ENCODE measurements at places on chromosomes 5 and 9. TPM values are rescaled to one million over a fixed set of nuclear protein-coding genes. Genes with fewer than 3 reads are reported as not detected.

The DBH gene
- total RNA-seq, result not detected

GRCh38 chr9:128634651-128635262 lies 21.9 kb downstream of the DYNC2I2 start:
- DNase-seq, result no peak

DNA sequence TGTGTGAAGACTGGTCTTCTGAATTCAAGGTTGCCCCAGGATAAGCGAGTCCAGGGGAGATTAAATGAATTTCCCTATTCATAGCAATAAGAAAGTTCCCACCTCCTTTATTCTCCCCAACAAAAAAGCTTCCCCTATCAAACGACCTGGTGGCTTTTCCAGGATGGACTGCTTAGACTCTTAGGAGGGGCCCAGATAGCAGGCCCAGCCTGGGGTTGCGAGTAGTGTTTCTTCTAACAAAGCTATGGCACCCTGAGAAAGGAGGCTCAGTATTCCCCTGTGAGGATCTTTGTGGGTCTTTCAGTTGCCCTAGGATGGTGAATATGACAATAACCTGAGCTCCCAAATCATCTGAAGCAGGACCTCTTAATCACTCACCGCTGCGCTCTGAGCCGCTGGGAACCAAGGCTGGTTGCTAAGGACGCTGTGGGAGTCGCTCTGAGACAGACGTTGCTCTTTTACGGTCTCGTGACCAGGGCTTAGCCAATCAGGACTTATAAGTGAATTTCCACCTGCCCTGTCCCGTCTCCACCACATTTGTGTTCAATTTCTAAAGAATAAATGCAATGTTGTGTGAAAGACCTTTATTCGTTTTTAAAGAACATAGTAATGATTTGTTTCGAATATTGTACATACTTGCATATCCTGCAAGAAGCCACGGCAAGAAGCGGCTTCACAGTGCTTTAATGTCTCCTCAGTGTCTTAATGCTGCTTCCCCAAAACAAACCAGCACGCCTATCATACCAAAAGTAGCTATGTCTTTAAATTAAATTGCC lies at the start of gene TMEM232:
TSS of gene TMEM232 (minus strand) at position 423 of the 776 bp plus-strand sequence. CDS start 59,319 bp downstream, outside the sequence.
- DNase-seq, result no peak

DNA sequence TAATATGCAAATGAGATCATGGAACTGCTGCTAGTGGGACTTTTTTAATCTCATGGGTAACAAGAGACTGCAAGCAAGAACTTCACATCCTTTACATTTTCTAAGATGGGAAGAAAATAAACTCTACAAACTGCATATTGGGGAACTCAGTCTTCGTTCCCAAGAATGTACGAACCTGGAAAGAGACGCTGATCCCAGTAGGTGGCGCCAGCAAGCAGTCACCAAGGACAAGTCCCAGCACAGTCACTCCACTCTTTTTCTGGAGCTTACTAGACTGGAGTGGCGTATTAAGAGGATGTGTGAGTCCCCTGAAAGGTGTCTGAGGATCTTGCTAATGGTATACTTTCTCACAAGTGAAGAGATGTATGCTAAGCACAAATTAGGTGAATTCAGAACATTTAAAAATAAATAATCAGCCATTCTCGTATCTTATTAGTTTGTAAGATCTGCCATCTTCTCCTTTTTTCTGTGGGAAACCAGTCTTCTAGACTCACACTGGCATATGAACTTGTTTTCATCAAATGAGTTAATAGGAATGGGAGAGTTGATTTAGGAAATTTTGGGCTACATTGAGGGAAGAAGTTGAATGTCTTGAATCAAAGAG lies 16.0 kb upstream of the PUM3 start:
- DNase-seq, result peak; percentile 48

DNA sequence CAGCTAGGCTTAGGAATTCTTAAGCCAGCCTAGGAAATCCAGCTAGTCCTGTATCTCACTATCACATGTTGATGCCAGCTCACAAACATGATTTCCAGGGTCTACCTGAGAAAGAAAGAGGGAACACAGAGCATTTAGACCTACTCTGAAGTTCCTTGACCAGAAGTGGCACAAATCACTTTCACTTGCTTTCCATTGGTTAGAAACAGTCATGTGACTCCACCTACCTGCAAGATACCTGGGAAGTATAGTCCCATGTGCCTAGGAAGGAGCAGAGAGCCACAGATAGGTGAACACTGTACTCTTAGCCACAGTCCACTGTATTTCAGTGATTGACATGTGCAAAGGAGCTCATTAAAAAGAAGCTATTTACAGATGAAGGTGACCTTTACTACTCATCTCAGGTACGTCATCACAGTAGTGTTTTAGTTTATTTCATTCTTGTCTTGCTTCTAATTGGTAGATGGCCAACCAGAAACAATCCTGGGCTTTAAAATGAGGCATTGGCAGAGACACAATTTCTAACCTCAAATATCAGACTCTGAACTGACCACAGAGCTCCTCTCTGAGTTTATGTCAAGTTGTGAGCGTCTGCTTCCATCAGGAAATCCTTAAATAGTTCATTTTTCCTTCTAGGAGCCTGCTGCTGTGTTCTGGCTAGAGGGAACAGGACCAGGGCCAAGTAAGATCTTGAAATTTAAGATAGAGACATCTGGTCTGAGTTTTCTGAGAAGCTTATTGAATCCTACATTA lies 340.7 kb downstream of the TLE4 start:
- DNase-seq, result no peak

- DNase-seq, result no peak
Measured at GRCh38 chr9:86942281-86943200, 4.8 kb downstream of the GAS1 start.

DNA sequence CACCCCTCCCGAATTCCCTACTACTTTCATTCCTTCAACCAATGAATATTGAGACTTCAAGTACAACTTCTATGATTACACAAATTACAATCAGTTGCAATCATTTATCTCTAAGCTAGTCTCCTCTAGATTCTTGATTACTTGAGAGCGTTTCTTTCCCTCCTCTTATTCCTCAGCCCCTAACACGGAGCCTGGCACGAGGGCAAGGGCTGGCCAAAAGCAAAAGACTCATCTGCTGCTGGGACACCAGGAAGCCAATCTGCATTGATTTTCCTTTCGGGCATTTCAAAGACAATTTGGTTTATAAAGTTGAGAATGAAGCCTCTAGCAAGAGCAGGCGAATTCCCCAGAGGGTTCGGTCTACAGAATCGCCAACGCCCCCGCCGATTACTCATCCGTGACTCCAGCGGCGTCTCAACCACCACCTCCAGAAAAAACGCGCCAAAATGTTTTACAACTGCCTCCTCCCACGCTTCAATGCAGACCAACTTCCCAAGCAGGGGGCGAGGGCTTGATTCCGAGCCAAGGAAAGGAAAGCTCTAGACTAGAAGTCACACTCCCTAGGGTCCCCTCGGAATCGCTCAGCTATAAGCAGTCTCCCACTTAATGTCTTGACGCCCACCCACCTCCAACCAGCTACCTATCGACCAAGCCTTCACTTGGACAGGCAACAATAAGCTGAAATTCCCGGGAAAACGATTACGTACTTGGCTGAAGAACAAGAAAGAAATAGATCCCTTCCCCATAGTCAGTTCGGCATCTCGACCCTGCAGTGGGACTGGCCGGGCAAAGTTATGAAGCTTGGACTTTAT lies 1.5 kb downstream of the PCSK1 start:
- DNase-seq, result no peak
